ENCODE measurements at places on chromosomes 2 and 18.
A peak's percentile ranks its signal among the peaks of the same experiment; 100 is the strongest.

DNA sequence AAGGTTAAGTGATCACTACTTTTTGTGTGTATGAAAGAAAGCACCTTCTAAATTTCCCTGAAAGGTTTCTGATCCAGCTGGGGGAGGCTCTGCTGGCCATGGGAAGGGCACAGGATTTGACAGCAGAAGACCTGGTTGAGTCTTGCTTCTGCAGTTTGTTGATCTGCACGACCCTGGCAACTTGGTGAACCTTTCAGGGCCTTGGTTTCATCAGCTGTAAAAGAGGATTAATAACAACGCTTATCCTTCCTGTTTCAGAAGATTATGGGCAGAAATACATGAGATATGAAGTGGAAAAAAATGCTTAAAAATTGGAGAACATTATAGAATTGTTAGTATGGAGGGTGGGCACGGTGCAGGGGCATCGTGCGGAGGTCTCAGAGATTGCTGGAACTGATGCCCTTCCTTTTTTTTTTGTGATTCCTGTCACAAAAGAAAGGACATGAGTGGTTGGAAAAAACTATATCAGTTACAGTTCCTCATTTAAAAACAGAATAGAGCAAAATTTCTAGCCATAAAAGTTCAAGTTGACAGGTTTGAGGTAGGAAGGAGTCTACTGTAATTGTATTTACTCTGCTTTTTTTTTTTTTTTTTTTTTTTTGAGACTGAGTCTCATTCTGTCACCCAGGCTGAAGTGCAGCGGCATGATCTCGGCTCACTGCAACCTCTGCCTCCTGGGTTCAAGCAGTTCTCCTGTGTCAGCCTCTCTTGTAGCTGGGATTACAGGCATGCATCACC lies 47.4 kb downstream of the MFSD6 start:
- DNase-seq, result no peak

GRCh38 chr18:77068321-77069312 lies 64.0 kb downstream of the MBP start:
- DNase-seq, result no peak

GRCh38 chr2:207091176-207091575 lies 74.6 kb downstream of the KLF7 start:
- DNase-seq, result no peak

GRCh38 chr2:165837122-165837521 lies 43.1 kb upstream of the GALNT3 start:
- no peak for DNase-seq

GRCh38 chr2:113209011-113209645 lies 35.4 kb downstream of the PSD4 start:
- DNase-seq, result peak; percentile 33

GRCh38 chr2:19369341-19369955 lies 11.0 kb upstream of the OSR1 start:
- DNase-seq, result no peak

All from foreskin melanocyte (primary cell).